ENCODE measurements at places on chromosomes 2 and 18.

DNA sequence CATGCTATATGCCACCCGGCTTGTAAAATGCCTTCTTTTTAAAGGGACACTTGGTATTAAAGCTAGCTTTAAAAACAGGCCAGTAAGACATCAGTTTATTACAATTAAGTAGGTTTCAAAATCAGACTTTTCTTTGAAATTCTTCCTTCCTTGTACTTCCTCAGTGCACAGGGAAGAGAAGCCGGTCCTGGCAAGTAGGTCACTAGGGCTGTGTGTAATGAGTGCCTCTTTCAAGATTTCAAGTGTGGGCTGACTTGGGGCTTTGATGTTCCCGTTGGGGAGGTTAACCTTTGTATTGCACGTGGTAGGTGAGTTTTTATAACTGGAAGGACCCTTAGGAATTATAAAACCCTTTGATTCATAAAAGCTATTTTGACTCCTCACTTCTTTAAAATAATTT is 566.4 kb upstream of the ID2 start:
- DNase-seq, result peak; percentile 43

- DNase-seq, result no peak
Measured at GRCh38 chr2:207432453-207432852, 97.3 kb upstream of the CREB1 start.

DNA sequence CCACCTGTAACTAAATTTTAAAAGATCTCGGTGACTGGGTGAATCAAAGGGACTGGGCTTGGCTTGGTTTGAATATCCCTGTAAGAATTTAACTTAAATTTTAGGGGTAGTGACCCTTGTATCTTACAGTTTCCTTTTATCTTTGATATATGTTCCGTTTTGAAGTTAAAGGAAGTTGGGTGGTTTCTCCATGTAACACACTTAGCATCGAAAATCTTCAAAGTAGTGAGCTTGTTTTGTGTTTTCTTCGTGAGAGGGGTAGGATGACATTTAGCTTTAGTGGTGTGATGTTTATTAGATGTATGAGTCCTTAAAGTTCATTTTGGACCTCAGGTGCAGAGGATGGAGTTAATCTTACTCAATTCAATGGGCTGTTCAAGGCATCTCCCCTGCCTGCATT is 1.6 kb downstream of the WDR7 start:
- DNase-seq, result no peak

DNA sequence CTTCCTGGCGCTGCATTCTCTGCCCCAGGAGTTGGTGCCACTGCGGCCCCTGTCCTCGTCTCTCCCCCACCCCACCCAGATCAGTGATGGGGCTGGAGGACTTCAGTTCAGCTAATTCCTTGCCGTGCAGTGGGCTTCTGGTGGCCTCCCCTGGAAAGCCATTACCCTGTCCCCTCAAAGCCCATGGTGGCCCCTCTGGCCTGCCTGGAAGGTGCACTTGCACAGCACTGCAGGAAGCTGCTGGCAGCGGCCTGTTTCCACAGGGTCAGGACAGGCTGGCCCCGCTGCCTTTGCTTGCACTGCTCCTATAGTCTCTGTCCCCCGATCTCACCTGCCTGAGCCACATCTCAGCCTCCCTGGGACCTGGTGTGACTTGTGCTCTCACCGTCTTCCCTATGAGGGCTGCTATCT is 105.1 kb downstream of the USP40 start:
- no peak for DNase-seq

- DNase-seq, result peak; percentile 32
Measured at GRCh38 chr18:63199743-63200241, 119.8 kb downstream of the BCL2 start.

DNA sequence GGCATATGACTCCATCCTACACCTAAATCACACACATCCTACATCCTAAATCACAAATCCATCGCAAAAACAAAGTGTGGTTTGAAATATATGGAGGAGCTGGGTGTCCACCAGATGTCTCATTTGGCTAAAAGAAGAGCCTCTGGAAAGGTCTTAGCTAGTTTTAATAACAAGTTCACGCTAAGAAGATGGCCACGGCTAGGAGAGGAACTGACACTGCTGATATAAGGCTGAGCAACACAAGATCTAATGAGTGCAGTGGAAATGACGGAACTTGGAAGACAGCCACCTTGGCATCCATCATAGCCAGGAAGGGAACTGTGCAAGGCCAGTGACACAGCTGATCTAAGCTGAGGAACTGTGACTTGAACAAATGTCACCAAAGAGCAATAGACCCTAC is 60.0 kb upstream of the AGAP1 start:
- no peak for DNase-seq

- no peak for DNase-seq
Measured at GRCh38 chr2:235793163-235793752, 299.4 kb downstream of the AGAP1 start.
